Right renal cortex interstitium (tissue), 3 donors: ENCODE measurements at places on chromosomes 2 and 18. TPM values are rescaled to one million over a fixed set of nuclear protein-coding genes. Genes with fewer than 3 reads are reported as not detected.

Gene SIX2
- 19.9 TPM for polyA plus RNA-seq

Gene UGT1A5
- not detected for polyA plus RNA-seq

Gene TDRD15
- 0.06 TPM for polyA plus RNA-seq

Gene FAM98A
- polyA plus RNA-seq = 54.1 TPM

Gene ACADL
- polyA plus RNA-seq = 18.2 TPM
